Osteoblast (primary cell): ENCODE measurements at places on chromosomes 6 and 20. TPM values are rescaled to one million over a fixed set of nuclear protein-coding genes. Genes with fewer than 3 reads are reported as not detected.

Gene CRYBG1
- total RNA-seq = 11.9 and 19.2 TPM in 2 replicates

GRCh38 chr20:30602424-30602823, 655.0 kb upstream of the DEFB115 start:
- H3K36me3 ChIP-seq = no peaks in the 10 kb centered on the region
- no peaks in the 10 kb centered on the region for H3K4me1 ChIP-seq
- no peak overlapping the region for H3K4me3 ChIP-seq
- DNase-seq = no peak

DNA sequence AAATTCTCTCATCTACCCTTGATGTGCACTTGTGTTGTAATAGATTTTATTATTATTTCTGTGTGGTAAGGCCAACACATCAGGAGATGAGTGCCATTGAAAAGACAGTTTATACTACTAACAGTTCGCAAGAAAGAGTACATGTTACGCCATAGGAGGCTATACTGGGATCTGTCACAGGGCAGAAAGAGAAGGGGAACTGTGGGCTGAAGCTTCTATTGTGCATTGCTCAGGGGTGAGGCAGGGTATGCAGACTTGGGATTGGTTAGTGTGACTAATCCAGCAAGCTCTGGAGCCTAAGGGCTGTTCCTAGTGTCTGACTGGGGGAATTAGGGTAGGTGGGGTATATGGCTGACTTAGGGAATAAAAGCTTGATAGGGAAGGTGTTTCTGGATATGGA, 50.9 kb downstream of the GPR63 start:
- DNase-seq = no peak
- H3K27me3 ChIP-seq = no peaks in the 10 kb centered on the region
- no peaks in the 10 kb centered on the region for H3K4me1 ChIP-seq
- H3K27ac ChIP-seq = no peak overlapping the region

GRCh38 chr6:3516092-3516491, 59.2 kb upstream of the SLC22A23 start:
- H3K36me3 ChIP-seq = no peaks in the 10 kb centered on the region
- H3K4me3 ChIP-seq = no peak overlapping the region
- H3K27me3 ChIP-seq = no peaks in the 10 kb centered on the region
- no peak overlapping the region for H3K27ac ChIP-seq
- H3K4me1 ChIP-seq = peaks cover 33% of the 10 kb centered on the region

DNA sequence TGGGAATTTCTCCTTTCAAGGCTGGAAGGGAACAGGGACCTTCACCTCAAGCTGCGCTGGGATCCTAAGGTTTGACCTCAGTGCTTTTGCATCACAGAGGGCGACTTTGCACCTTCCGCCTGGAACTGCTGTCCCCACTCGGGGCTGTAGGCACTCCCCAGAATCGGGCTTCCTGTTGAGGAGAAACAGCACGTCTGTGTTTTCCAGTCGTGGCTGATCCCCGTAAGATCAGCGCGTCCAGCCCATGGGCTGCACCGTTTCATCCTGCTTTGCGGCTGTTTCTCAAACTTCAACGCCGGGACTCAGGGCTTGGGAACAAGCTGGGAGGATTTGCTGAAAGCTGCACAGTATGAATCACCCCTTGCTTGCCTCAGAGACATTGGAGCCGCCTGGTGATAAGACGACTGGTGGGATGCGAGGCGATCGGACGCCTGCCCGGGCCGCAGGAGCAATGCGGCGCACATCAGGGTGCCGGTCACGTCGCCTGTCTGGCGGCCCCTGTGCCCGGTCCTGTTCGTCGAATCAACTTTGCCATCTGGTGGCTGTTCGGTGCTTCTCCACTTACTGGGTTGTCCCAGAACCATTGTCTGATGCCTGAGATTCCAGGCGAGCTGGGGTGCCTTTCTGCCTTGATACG, 53.6 kb upstream of the FRMD1 start:
- no peaks in the 10 kb centered on the region for H3K36me3 ChIP-seq
- no peaks in the 10 kb centered on the region for H3K27me3 ChIP-seq
- peak overlapping the region; percentile 10 for H3K4me3 ChIP-seq
- H3K27ac ChIP-seq = no peak overlapping the region
